HCEC 1CT (cell line): ENCODE measurements at places on chromosomes 16 and 17.
A peak's percentile ranks its signal among the peaks of the same experiment; 100 is the strongest.

GRCh38 chr16:703406-703805 is 2.2 kb downstream of the FBXL16 start:
- no peak for DNase-seq

DNA sequence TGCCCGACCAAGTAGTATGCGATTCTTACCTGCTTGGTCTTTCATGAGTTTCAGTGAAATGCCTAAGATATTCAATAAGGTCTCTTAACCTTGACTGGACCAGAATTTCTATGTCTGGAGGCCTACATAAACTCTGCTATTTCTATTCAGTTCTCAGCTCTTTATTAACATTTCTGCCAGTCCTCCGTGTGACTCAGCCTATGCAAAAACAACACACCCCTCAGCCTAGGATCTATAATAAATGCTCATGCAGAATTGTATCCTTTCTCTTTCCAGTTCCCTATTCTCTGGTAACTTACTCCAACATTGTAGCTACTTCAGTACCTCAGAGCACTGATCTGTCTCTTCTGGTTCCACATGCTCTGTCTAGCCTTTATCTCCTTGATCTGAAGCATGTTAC is 1507.4 kb downstream of the CDH11 start:
- DNase-seq, result no peak

DNA sequence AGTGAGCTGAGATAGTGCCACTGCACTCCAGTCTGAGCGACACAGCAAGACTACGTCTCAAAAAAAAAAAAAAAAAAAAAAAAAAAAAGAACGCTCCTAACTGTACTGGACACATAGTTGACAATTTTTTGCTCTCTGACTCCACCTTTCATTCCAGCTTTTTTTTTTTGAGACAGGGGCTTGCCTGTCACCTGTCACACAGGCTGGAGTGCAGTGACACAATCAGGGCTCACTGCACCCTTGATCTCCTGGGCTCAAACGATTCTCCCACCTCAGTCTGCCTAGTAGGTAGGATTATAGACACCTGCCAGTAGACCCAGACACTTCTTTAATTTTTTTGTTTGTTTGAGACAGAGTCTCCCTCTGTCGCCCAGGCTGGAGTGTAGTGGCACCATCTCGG is 2.6 kb upstream of the CRLF3 start:
- DNase-seq, result no peak

DNA sequence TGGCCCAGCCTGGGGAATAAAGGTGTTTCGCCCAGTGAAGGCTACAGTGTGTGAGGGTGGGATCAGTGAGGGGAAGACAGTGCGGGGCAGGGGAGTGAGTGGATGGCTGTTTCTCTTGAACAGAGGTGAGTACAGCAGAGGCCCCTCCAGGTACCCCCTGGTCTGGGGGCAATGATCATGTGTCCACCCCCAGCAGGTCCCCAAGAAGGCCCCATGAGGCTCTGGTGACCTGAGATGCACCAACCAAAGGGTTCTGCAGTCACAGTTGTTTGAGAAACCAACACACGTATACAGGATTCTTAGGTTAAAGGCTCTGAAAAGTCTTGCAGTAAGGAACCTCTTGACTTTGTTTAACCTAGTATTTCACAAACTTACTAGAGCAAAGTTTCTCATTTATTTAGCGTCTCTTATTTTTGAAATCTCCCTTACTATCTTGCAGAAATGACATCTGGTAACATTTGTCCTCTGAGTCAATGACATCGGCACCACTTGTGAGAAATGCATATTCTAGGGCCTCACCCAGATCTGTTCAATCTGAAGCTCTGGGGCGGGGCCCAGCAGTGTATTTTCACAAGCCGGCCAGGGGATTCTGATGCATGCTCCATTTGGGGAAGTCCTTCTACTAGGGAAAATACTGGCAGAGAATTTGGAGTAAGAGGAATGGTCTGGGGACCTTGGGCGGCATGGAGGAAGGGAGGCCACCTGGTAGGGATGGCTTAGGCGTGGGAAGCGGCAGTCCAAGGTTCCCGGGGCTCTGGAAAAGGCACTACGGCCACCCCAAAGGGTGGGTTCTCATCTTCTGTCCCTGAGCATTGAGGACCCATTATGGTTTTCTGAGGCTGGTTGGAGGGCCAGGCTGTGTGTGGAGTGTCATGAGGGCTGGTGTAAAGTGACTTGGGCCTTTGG is 217.3 kb downstream of the NTN1 start:
- no peak for DNase-seq

DNA sequence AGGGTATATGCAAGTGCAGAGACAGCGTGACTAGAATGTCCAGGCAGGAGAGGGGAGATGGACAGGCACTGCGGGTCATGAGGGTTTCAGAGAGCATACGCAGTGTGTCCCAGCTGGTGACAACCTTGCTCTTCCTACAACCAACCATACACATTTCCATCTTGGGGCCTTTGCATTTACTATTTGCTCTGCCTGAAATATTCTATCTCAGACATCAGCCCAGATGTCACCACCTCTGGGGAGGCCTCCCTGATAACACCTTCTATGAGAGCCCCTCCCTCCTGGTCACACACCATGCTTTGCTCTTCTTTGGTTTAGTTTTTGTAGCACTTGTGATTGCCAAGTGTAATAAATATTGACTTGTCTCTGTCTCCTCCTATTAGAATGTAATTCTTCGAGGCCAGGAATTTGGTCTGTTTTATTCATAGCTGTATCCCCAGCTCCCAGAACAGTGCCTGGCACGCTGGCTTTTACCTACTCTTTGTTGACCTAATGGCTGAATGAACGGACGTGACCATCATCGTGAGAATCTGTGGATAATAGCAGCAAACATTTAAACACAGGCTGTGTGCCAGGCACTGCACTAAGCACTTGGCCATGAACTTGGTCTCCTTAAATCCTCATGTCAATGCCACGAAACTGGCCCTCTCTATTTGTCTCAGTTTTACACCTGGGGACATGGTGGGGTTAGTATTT is 51.9 kb downstream of the PLCG2 start:
- no peak for DNase-seq

GRCh38 chr16:75556431-75556950 is 439 bp upstream of the TMEM231 start:
- no peak for DNase-seq

- DNase-seq, result no peak
These were observed 23.8 kb downstream of the NLRP1 start for GRCh38 chr17:5560361-5560988.

DNA sequence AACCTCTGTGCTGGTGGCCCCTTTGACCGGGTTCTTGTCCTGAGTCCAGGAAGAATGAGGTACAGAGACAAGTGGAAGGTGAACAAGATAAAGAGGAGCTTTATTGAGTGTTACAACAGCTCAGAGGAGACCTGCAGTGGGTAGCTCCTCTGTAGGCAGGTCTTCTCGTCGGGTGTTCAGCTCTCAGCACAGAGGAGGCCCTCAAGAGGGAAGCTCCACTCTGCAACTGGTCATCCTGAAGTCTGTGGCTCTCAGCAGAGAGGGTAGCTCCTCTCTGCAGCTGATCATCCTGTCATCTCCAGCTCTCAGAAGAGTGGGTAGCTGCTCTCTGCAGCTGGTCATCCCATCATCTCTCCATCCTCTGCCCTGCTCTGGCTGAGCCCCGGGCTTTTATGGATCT is 39.7 kb downstream of the SCPEP1 start:
- DNase-seq, result no peak

DNA sequence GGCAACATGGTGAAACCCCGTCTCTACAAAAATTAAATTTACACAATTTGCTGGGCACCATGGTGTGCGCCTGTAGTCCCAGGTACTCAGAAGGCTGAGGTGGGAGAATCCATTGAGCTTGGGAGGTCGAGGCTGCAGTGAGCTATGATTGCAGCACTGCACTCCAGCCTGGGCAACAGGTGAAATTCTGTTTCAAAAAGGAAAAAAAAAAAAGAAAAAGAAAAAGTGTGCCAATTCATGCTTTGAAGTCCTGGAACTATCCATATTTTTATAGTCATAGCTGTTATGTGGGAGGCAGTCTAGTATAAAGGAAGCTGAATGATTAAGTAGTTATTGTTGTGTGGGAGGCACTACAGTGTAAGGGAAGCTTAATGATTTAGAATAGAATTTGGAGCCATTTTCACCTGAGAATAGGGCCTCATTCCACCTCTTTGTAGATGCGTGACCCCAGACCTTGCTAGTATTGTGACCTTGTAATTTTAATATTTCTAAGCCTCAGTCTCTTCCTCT is 31.6 kb downstream of the IQCK start:
- no peak for DNase-seq

- DNase-seq, result no peak
These were observed 6.2 kb downstream of the ATP6V0D1 start for GRCh38 chr16:67474551-67475455.

DNA sequence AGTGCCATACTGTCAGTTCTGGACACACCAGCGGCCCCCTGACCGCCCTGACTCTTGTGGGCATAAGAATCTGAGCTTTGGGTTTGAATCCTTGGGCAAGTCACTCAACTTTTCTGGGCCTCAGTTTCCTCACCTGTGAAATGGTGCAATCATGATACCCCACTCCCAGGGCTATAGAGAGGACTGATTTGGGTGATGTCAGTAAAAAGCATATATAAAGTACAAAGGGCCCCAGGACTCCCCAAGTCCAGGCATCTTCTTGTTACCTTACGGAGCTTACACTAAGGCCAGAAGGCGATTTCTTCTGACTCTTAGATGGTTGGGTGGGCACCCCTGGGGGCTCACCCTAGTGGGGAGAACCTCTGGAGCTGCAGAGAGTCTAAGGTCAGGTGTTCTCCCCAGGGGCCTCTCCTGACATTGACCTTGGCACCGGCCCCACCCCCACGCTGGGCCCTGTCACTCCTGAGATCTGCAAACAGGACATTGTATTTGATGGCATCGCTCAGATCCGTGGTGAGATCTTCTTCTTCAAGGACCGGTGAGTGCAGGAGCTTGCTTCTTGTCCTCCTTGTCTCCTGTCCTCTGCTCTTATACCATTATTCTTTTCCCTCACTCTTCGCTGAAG is 13.9 kb downstream of the MMP2 start:
- no peak for DNase-seq

DNA sequence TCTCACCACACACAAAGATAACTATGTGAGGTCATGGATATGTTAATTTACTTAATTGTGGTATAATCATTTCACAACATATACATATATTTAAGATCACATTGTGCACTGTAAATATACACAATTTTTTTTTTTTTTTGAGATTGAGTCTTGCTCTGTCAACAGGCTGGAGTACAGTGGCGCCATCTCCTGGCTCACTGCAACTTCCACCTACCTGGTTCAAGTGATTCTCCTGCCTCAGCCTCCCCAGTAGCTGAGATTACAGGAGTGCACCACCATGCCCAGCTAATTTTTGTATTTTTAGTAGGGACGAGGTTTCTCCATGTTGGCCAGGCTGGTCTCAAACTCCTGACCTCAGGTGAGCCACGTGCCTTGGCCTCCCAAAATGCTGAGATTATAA is 11.5 kb upstream of the PRSS54 start:
- DNase-seq, result peak; percentile 6

GRCh38 chr16:12729448-12729847 is 74.2 kb downstream of the CPPED1 start:
- peak; percentile 27 for DNase-seq

DNA sequence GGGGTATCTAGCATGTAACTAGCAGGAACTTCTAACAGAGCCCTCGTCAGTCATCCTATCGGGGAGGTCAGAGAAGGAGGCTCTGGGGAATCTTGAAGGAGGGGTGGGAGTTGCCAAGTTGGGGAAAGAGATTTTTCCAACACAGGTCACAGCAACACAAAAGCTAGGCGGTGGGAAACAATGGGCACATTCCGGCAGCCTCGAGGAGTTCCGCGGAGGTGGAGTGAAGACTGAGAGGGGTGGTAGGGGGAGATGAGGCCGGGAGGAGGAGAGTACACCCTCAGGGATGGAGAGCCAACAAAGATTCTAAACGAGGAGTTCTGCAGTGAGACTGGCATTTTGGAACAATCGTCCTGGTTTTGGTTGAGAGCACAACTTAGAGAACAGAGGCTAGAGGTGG is 13.5 kb upstream of the CALB2 start:
- DNase-seq, result no peak

DNA sequence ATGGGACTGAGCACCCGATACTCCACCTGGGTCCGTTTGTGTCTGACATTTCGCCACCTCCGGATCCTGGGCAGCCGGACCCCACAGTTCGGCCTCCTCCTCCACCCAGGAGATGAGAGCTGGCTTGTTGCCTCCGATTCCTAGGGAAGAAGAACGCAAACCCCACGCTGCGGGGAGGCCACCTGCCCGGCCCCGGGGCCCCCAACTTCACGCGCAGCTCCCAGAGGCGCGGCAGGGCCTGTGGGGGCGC is 542 bp downstream of the ZNF764 start:
- DNase-seq, result no peak

GRCh38 chr17:77718669-77718961 is 239.9 kb upstream of the TNRC6C start:
- DNase-seq, result no peak

DNA sequence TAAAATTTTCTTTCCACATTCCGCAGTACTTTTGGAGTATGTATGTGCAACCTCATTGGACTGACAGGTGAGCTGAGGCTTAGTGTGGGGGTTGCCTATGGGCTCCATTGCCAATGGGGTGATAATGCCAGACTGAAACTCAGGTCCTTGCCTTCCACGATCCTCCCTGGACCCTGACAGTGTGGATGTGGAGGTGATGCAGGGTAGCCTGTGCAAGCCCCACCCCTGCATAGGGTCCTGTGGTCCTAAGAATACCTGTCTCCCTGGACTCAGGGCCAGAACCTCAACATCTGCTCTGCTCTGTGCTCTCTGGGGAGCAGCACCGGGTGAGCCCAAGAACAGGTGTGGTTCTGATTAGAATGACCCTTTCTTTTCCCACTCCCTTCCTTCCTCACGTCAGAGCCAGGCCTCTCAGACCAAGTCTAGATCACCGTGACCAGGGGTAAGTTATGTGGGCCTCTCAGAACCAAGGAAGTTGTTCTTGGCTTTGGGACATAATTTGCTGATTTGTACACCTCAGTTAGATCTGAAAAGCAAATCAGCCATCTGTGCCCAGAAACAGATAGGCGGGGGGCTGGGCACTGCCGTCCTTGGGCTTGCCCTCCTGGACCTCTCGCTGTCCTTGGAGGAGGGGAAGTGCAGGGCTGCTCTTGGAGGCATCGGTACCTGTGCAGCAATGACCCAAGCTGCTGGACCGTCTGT is 8.4 kb upstream of the TNS4 start:
- no peak for DNase-seq

GRCh38 chr16:88691924-88692560 is 5.7 kb upstream of the SNAI3 start:
- DNase-seq, result no peak

DNA sequence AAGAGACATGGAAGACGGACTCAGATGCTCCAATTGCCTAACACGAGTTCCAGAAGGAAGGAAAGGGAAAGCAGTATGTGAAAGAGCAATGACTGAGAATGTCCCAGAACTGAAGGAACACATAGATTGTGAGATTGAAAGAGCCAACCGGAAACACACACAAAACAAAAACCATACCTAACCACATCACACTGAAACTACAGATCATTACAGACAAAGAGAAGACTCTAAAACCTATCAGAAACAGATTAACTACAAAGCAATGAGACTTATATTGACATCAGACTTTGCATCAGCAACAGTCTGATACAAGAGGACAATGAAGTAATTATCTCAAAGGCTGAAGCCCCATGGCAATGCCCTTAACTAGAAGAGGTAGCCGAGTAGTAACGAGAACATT is 45.6 kb upstream of the CLEC18B start:
- DNase-seq, result no peak
